Activated CD4-positive, alpha-beta T cell treated with anti-CD3 and anti-CD28 coated beads, Interleukin-2, amount 50 U/mL, for 16 hours (primary cell): ENCODE measurements at places on chromosomes 13 and 19.

- peak; percentile 42 for DNase-seq
Observed at GRCh38 chr19:17420475-17420924, 653 bp downstream of the MVB12A start.

GRCh38 chr13:43838909-43839308 lies 40.6 kb downstream of the CCDC122 start:
- DNase-seq: no peak

DNA sequence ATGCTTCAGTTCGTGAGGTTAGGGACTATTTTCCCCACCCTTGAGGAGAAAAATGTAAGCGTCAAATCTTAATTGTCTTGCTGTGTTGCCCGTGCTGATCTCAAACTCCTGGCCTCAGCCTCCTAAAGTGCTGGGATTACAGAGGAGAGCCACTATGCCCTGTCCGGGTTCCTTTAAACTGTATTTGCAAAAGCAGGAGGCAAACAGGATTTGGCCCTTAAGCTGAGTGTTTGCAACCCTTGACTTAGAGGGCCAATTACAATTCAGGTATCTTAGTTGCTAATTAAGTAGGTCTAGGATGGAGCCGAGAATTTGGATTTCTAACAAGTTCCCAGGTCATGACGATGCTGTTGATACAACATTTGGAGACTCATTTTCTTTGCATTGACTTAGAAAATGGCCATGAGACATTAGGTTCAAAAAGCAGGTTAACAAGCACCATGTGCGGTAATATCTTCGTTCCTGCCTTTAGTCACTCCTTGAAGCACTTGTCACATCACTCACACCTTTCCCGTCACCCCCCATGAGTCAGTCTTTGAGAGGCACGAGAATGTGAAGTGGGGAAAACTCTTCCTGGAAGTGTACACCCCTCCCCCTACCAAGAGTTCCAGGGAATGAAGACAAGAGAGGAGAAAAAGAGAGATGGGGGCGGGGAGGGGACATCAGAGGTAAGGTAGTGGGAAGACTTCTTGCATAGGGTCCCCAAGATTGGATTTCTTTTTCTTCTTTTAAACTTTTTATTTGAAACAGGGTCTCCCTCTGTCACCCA lies 2.6 kb downstream of the NAPSA start:
- DNase-seq: peak; percentile 84

- DNase-seq: no peak
Observed at GRCh38 chr13:113905942-113906341, 42.1 kb upstream of the GAS6 start.

DNA sequence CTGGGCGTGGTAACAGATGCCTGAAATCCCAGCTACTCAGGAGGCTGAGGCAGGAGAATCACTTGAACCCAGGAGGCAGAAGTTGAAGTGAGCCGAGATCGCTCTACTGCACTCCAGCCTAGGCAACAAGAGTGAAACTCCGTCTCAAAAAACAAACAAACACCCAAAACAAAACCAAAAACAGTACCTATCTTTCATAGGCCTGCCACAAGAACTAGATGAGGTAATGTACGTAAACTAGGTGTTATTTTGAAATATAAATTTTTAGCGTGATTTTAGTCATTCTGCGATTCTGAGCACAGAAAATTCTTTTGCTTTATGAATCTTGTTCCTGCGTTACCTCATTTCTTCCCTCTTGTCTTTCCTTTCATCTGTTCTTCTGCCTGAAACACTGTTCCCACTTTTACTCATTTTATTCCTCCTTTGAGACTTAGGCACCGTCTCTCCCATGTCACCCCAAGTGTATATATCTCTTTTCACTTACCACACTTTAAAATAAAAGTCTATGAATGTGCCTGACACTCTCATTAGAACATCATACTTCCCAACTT lies 238.2 kb upstream of the HTR2A start:
- DNase-seq: peak; percentile 21

GRCh38 chr19:47124937-47125668 lies 5.5 kb upstream of the SAE1 start:
- peak; percentile 59 for DNase-seq

DNA sequence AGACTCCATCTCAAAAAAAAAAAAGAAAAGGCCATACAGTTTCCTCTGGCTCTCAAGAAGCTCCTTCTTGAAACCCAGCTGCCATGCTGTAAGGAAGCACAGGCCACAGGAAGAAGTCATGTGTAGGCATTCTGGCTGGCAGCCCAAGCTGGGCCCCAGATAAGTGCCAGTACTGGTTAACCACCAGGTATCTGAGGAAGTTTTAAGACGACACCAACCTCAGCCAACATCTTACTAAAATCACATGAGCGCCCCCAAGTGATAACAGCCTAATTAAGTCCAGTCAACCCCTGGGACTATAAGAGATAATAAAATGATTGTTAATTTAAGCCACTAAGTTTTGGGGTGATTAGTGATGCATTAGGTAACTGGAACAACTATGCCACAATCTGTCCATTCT lies 27.4 kb upstream of the AKT2 start:
- DNase-seq: no peak

DNA sequence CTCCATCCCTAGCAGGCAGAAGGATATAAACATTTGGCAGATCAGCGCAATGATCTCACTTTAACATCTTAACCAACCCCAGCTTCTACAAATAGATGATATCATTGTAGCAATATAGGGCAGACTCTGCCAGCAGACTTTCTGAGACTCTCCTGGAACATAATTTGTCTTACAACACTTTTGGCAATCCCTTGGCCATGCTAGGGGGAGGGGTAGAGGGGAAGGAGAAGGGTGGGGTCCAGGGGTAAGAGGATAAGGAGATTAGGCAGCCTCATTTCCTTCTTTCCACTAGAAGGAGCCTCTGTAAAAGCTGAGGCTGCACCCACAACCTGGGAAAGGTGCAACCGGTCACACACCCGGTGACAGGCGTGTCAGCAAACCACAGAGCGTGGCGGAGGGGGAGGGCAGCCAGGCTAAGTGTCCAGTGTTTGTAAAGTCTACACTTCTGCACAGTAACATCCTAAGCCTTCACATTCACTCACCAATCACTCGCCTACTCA lies 8.7 kb upstream of the UBAC2 start:
- DNase-seq: no peak
